ENCODE measurements at places on chromosomes 3 and 15.

DNA sequence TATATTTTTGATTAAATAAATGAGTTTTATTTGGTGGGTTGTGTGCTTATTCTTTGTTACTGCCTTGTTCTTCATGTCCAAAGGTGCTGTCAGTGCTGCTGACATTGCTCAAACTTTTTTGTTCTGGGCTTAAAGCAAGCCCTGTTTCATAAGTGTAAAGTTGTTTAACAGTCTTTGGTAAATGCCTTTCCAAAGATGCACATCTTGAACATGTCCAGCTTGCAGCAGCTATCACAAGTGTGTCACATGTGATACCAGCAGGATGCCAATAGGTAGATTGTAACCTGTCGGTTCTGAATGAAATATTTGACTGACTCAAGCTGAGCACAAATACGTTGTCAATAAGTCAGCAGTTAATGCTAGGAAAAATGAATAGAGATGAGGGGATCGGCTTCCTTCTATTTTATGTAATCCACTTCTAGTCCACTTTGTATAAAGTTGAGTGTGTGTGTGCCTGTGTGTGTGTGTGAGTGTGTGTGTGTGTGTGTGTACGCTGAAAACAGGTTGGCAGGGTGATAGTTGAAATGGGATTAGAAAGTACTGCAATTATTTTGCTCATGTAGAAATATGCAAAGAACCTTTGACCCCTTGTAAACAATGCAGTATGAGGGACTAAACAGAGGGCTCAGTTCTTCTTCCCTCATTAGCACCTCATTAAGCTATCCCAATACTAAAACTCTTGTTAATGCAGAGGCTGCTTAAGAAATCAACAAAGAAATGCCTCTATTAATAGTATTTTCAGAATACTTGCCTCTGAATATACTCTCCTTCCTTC lies 986.5 kb downstream of the TUSC7 start:
- DNase-seq: no peak

- no peak for DNase-seq
Measured at GRCh38 chr3:25863011-25863415, 73.1 kb downstream of the OXSM start.

- peak; percentile 43 for DNase-seq
Measured at GRCh38 chr3:168021737-168022450, 73.8 kb downstream of the GOLIM4 start.

GRCh38 chr15:80744826-80745225 lies 34.3 kb upstream of the CEMIP start:
- no peak for DNase-seq

- DNase-seq: peak; percentile 21
Measured at GRCh38 chr15:42137461-42138261, 18.8 kb downstream of the PLA2G4F start.

DNA sequence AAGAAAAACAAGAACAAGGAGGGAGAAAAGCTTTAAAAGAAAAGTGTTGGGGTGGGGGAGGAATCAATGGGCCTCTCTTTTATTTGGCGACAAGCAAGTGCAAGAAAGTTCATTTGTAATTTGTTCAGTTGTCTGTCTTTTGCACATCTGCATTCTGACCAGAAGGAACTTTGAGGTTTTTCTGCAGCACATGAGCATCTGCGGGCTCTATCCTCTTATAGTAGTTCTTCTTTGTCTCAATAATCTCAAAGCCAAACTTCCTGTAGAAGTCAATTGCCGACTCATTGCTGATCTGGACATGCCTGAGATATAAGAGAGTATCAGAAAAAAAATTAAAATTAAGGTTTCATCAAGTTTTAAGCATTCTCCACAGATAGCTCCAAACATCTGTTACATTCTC lies 24.4 kb downstream of the NAA50 start:
- DNase-seq: no peak

- peak; percentile 14 for DNase-seq
Measured at GRCh38 chr3:139533781-139534454, 5.6 kb downstream of the RBP1 start.

DNA sequence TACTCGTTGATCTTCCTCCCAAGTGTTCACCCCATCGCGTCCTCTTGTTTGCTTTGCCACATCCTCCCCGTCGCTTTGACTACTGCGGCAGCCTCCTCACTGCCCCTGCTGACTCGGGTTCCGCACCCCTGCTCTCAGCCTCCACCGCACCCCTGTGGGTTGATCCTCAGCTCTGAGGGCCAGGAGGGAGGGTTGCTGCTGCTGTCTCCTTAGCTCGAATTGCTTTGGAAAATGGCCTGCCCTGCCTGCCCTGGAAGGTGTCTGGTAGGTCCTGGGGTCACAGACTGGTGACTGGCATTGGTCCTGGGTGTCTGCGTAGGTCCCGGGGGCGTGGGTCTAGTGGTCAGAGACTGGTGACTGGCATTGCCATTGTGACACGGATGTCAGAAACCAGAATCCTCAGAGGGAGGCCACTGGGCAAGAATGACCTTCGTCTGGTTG lies 9.4 kb downstream of the MUC4 start:
- no peak for DNase-seq

GRCh38 chr3:194325424-194326153 lies 25.5 kb downstream of the CPN2 start:
- DNase-seq: no peak

- DNase-seq: no peak
Measured at GRCh38 chr3:157672061-157672460, 168.8 kb upstream of the VEPH1 start.

DNA sequence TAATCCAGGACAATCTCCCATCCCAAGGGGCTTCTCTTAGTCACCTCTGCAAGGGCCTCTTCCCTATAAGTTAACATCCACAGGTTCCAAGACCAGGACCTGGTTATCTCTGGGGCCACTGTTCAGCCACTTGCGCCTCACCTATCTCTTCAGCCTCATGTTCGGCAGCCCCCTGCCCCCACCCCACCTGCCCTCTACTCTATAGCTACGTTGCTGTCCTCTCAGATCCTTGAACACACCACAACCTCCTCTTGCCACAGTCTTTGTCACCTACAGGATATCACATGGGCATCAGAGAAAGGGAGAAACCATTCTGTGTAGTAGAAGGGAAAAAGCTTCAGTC lies 33.9 kb downstream of the SLC41A3 start:
- no peak for DNase-seq

- peak; percentile 91 for DNase-seq
Measured at GRCh38 chr15:43190178-43190577, 5.0 kb downstream of the CCNDBP1 start.

DNA sequence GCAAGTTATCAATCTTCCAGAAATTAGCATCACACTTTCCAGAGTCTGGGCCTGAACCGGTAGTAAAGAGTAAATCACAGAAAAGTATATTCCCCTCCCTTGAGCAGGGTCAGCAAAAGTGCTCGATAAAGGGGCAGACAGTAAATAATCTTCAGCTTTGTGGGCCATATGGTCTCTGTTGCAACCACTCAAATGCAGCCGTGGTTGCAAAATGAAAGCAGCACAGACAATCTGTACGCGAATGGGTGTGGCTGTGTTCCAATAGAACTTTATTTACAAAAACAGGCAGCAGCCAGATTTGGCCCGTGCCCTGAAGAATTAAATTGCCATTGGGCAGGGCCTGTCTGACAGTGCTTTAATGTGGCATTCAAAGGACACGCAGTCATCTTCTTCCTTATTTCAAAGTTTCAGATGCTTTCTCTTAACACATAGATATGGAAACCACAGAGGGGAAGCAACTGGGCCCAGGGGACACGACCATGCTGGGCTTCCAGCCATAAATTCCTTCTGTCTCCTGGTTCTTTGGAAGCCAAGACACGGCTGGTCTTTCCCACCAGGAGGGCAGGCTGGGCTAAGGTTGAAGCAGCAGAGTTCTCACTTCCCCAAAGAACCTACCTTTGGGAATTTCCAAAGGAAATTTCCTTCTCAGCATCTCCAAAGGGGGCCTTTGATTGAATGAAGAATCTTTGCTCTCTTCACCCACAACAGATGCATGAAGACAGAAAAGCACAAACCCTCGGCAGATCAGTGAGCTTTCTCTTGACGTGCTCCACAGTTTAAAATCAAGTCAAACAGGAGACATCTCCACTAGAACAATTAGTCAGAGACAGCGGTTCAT lies 489.8 kb upstream of the PROK2 start:
- DNase-seq: peak; percentile 69

DNA sequence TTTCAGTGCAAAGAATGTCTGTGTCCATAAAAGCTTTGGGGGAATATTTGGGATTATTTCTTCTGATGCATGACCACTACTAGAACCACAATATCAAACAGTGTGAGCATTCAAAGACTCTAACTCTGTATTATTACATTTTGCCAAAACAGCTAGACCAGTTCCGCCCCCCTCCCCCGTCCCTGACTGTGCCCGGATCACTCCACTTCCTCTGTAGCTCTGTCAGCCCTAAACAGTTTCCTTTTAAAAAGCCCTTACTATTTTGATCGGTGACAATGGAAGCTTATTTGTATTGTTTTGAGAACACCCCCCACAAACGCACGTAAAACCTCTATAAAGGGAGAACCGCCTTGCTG lies 36.6 kb upstream of the EPHB3 start:
- no peak for DNase-seq

DNA sequence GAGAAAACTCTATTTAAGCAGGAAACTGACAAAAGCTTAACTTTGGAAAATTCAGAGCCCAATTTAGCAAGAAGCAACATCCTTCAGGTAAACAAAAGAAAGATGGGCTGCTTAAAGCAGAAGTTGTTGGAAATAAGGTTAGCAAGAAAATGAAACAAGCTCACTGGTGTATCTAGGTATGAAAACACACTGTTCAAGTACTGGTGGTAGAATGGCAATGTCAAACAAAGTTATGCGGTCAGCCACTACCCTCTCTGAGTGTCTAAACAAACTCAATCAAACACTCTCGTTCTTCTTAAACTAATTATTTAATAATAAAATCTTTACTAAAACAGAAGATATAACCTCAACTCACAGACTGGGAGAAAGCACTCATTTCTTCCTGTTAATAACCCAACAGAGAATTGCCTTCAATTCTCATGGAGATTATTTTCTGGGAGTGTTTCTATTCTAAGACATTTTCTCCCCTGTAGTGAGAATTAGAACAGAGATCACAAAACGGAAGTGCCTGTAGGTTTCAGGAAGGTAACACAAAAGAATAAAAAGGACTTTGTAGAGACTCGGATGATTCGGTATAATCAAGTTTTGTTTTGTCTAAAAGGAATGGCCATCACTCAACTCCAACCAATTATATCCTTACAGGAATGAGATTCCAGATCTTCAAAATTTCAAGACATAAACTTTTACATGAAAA lies 28.9 kb downstream of the PRICKLE2 start:
- no peak for DNase-seq

DNA sequence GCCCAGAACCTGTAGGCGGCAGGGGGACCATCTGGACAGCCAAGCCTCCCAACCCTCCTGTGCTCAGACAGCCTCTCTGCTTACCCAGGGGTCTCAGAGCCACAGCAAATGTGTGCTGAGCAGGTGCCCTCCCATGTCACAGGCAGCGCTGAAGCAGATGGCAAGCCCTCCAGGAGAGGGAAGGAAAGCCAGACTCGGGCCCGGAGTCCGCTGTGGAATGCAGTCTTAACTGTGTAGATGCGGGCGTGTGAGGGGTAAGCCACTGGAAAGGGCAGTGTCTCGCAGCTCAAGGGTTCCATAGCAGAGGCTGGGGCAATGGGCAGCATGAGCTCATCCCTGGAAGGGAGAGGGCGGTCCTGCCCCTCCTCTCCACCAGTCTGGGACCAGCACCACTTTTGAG lies 45.6 kb downstream of the UMPS start:
- DNase-seq: no peak

DNA sequence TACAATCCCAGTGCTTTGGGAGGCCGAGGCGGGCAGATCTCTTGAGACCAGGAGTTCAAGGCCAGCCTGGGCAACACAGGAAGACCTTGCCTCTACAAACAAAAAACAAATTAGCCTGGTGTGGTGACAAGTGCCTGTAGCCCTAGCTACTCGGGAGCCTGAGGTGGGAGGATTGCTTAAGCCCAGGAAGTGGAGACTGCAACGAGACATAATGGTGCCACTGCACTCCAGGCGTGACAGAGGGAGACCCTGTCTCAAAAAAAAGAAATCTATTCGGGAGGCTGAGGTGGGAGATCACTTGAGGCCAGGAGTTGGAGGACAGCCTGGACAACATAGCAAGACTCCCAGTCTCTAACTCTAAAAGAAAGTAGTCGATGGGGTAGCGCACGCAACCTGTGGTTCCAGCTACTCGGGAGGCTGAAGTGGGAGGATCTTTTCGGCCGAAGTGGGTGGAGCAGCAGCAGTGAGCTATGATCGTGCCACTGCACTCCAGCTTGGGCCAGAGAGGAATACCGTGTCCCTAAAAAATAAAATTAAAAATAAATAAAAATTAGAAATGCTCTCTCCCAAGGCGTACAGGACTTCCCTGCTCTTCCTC lies 775 bp downstream of the C3orf33 start:
- no peak for DNase-seq

- DNase-seq: no peak
Measured at GRCh38 chr3:172853921-172854666, 103.6 kb downstream of the ECT2 start.

DNA sequence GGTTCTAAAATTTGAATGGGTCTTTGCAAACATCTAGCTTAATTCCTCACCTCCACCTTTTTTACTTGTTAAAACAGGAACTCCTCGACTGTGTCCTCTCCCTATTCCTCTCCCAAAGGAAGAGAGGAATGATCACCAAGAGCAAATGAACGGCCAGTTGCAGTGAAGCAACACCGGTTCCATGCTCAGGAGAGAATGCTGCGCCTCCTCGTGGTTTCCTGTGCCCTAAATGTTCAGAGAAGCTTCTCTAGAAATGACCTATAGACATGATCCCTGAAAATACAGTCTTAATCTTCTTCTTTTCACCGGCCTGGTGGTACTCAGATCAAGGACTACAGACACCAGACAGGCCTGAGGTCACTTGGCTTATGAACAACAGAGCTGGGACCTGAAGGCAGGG lies 65.1 kb upstream of the GUCA1C start:
- peak; percentile 8 for DNase-seq

- no peak for DNase-seq
Measured at GRCh38 chr15:74262625-74263024, 26.5 kb downstream of the CCDC33 start.

GRCh38 chr3:84980011-84980410 lies 21.2 kb downstream of the CADM2 start:
- no peak for DNase-seq

- DNase-seq: no peak
Measured at GRCh38 chr3:122395582-122395981, 11.6 kb downstream of the FAM162A start.

- no peak for DNase-seq
Measured at GRCh38 chr15:66901336-66902100, 163.9 kb upstream of the SMAD3 start.

DNA sequence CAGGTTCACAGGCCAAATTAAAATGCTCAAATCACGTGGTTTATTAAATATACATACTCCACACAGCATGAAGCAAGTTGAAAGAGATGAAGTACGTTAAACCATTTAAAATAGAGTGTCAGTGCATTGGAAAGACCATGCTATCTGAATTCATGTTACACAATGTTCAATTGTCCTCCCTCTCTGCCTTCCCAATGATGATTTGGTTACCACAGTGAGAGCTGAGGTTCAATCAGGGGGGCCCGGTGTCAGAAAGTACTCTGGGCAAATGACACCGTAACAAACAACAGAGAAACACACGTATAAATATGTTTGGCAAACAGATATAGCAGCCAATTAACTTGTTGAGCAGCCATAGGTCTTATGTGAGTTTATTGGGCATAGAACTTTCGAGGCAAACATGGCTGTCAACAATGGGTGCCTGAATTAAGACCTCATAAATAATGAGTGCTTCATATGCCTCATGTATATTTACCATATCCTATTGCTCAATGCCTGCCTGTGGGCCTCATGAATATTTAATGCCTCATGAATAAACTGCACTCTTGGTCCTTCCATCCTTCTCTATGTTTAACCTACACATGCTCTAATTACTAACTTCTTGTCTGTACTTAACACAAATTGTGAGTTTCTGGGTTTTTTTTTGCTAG lies 641.5 kb downstream of the PLOD2 start:
- DNase-seq: no peak

Measured in LNCaP clone FGC (cell line).